ENCODE measurements at places on chromosomes 3 and 15.

DNA sequence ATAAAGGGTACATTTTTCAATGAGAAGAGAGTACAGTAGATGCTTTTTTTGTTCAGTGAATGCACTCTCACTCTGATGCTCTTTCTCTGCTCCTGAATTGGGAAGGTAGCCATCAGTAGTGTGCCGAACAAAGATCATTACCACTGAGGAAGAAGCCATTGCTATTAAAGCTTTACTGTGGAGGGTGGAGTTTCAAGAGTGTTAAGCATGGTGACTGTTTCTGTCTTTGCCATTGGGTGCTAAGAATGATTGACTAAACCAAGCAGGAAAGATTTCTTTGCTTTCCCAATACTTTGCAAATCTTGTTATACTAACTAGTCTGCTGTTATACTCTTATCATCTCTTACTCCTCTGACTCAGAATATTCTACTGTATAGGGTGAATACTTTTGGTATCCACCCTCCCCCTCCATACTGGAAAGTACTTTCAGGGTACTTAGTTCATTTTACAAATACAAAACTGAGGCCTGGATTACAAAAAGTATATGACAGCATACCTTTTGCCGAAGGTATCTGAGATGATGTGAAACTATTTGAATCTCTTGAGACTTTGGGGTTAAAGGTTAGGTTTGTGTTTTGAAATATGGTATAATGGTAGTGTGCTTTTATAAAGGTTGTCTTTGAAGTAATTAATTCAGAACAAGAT lies 1.7 kb downstream of the RAB11A start:
- peak; percentile 57 for DNase-seq

DNA sequence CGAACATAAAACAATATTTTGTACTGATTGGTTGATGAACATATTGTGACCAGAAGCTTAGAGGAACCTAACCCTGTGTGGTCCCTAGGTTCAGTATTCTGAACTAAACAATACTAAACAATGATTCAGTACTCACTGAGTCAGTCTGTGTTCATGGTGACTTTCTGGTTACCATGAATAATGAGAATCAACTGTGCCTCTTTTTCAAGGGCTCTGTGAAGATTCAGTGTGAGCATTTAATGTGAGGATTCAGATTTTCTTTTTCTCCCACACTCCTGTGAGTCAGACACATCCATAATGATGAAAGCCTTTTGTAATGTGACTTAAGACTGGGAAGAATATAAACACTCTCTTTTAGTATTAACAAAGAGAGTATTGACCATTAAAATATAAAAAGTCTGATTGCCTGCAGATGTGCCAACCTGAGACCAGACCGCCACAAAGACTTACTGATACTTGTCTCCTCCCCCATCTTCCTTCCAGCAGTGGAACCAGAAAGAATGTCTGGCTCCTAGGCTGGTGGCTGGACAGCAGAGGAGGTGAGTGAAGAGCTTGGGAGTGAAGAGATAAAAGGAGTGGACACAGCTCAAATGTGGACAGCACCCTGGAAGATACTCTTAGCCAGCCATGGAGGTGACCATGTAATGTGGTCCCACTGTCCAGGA lies 17.6 kb upstream of the ACTL6A start:
- peak; percentile 76 for DNase-seq

DNA sequence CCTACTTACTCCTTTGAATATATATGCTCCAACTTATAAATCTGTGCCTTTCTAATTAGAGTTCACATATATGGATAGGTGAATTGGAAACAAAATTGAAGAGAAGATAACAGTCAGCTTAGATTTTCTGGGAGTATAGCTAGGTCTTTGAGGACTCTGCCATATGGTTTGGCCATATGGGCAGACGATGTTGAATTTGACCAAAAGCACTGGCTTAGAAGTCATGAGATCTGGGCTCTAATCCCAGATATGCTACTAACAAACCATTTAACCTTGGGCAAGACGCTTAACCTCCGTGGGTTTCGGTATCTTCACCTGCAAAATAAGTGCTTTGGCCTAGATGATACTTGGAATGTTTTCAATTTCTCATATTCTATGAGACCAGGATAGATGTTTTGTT lies 154.1 kb downstream of the LSAMP start:
- no peak for DNase-seq

DNA sequence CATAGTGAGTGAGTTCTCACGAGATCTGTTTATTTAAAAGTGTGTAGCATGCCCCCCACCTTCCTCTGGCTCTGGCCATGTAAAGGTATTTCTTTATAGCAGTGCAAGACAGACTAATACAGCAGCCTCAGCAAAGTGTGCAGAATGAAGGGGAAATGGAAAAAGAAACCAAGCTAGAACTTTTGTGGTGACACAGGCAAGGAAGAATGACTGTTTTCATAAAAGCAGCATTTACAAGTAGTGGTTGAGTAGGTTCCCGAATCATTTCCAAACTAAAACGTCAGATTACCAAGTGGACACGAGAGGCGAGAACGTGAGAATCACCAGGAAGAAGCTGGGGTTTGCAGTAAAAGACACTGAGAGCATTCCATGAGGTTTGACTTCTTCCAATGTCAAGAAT lies 100.2 kb upstream of the AKAP13 start:
- no peak for DNase-seq

DNA sequence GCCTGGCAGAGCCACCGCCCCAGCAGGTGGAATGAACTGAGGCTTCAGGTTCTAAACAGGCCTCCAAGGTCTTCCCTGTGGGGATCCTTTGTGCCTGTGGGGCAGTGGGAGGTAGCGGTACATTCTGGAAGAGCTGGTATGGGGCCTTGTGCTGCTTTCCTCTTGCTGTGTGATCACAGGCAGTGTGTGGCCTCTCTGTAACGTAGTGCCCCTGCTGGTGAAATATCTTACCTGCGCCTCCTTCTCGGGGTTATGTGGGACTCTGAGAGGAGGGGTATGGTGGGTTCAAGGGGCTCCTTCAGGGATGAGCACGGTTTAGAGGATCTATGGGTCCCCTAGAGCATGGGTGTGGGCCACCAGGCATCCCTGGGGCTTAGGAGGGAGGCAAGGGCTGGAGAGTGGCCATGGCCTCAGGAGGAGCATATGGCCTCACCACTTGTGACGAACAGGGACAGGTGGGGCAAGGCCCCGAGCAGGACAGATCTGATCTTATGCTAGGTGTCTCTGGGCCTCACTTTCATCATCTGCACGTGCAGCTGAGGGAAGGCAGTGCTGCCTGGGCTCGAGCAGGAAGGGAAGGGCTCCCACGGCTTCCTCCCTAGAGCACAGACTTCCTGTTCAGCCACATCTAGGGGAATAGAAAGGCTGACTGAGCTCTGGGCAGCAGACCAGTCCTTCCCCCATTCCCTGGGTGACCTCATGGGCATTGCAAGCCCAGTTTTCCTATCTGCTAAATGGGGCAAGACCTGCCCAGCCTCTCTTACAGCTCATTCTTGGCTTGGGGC lies 1.9 kb upstream of the ALS2CL start:
- peak; percentile 52 for DNase-seq

GRCh38 chr3:8307545-8308110 lies 194.0 kb upstream of the LMCD1 start:
- peak; percentile 11 for DNase-seq

DNA sequence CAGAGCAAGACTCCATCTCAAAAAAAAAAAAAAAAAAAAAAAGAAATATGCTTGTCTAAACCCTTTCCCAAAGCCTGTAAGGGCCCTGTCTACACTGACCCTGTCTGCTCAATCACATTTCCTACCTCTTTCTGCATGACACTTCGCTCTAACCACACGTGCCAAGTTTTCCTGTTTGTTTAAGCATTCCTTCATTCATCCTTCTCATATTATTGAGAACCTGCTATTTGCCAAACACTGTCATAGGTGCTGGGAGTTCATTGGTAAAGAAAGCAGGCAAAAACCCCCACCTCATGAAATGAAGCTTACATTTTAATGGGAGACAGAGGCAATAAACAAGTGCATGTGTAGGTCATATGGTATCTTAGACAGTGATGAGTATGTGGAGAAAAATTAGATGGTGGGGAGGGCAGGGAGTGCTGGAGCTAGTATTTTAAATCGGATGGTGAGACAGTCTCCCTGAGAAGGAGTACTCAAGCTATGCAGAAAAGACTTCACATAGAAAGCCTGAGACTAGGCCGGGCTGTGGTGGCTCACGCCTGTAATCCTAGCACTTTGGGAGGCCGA lies 48.0 kb downstream of the B3GNT5 start:
- DNase-seq, result no peak

- no peak for DNase-seq
Measured at GRCh38 chr3:128725547-128726022, 398 bp upstream of the RAB7A start.

- no peak for DNase-seq
Measured at GRCh38 chr15:75353604-75354003, 6.8 kb downstream of the NEIL1 start.

- DNase-seq, result no peak
Measured at GRCh38 chr3:123352134-123352554, 96.7 kb downstream of the ADCY5 start.

GRCh38 chr3:15722877-15723623 lies 74.7 kb downstream of the ANKRD28 start:
- DNase-seq, result no peak
